ENCODE measurements at places on chromosomes 2 and 18.

- DNase-seq = no peak
Observed at GRCh38 chr18:10202845-10203321, 251.6 kb upstream of the APCDD1 start.

DNA sequence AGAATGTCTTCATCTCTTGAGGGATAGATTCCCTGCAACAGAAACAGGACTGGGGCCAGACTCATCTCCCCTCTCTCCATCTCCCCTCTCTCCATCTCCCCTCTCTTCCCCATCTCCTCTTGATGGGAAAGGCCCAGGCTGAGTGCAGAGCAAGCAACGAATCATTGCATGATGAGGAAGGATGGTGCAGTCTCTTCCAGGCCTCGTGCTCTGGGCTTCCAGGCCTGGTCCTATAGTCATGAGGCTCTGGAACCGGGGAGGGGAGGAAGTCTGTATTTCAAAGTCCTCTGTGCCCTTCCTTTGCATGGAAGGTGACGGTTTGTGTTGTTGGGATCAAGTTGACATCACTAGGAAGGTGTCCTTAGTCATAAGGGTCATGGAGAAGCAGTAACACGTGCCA lies 115.6 kb upstream of the NEDD4L start:
- no peak for DNase-seq

GRCh38 chr2:9630117-9630735 lies 571 bp downstream of the YWHAQ start:
- peak; percentile 57 for DNase-seq

DNA sequence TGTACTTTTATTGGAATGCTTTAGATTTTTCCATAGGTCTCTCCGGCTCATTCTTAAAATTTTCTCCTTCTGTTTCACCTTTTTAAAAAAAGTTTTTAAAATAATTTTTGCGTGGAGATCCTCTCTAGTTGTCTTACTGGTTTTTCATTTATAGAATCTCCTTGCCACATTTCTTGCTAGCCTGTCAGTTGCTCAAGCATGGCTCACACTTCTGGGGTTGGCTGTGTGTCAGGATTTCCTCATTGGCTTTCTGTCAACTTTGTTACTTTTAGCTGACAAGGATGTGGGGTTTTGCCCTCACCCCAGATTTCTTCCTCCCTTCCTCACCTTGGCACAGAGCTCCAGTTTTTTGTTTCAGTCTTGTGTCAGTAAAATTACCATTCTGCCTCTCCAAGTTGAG lies 124.6 kb downstream of the ZNF407 start:
- DNase-seq = no peak

DNA sequence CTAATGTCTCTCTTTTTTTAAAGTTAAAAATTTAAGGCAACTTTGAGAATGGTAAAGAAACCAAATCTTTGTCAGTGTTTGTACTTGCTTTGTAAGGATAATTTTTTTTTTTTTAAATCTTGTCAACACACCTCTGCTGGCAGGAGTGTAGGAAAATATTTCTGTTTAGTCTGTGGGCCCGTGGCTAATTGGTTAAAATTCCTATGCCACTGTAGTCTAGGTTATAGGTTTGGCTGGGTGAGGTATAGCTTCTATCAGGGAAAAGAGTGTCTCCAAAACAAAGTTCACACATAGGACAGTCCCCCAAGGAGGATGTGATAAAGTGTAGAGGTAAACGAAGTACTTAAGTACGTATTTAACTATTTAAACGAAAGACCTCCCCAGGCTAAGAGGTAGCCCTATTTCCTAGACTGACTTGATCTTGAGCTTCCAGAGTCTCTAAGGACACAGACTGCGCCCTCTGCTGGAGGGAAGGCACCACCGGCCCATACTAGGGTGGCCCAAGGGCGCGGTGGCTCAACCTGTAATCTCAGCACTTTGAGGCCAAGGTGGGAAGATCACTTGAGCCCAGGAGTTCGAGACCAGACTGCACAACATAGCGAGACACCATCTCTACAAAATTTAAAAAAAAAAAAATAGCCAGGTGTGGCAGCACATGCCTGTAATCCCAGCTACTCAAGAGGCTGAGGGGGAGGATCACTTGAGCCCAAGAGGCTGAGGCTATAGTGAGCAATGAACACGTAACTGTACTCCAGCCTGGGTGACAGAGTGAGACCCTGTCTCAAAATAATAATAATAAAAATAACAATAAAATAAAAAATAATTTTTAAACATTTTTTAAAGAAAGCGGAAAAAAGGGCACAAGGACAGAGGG lies 8.9 kb downstream of the TEX44 start:
- peak; percentile 59 for DNase-seq

DNA sequence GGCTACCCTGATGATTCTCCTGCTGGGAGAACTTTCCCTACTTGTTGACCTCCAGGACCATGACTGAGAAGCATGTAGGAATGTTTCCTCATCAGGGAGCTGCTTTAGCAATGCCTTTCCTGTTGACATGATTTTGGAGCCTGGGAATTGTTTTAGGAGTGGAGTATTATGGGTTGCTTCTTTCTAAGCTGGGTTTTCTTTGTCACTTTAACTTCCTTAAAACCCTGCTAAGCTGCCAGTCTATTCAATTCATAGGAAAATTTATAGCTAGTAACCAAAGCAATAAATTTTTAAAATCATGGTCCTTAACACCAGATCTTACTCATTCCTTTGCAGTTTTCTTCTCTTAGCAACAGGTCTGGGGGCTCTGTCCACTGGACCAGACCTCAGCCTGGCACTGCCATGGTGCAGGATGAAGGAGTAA lies 125.6 kb upstream of the TACR1 start:
- DNase-seq = no peak

DNA sequence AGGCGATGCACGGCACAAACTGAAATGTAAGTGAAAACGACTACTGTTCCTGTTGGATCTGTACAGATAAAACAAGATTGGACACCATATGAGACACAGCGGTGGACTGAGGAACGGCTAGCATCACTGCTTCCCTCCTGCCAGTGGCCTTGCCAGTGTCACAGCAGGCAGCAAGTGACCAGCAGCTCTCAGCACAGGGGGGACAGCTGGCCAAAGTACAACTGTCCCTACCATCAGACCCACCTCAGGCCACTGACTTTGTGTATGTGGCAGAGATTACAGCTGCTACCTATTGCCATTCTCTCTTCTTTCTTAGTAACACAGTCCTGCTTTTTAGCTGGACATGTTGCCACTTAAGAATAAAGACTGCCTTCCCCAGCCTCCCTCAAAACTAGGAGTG lies 80.0 kb upstream of the SLC66A3 start:
- no peak for DNase-seq

DNA sequence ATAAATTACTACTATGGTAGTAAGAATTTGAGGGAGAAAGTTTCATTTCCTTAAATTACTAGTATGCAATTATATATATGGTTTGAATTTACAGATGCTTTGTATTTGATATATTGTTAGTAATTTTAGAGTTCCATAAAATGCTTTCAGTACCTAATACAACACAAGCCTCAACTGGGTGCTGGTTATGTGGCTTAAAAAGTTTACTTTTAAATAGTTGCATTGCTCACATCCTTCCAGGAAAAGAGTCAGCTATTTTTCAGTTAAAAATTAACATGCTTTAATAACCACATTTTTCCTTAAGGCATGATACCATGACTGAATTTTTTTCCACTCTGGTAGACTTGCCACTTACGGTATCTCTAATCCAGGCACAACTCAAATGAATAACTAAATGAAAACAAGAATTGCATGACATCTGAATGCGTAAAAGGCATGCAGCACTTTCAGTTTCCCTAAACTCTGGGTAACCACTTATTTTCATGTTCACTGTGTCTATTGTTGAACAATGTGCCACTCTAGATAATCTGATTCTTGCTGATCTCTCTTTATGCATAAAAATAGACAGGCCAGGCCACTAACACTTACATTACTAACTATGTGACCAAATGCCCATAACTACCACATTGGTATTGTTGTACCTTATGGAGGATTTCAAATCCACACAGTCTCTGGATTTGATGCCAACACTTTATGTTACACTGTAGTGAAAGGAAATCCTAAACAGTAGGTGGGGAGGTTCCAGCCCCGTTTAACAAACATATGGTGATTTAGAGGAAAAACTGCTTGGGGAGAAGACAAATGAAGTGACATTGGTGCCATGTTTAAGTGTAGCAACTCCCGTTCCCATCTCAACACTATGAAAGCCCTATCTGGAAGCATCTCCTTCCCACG lies 35.5 kb upstream of the SLC35F5 start:
- DNase-seq = no peak

- no peak for DNase-seq
Observed at GRCh38 chr18:22999212-22999611, 66.1 kb downstream of the RBBP8 start.

DNA sequence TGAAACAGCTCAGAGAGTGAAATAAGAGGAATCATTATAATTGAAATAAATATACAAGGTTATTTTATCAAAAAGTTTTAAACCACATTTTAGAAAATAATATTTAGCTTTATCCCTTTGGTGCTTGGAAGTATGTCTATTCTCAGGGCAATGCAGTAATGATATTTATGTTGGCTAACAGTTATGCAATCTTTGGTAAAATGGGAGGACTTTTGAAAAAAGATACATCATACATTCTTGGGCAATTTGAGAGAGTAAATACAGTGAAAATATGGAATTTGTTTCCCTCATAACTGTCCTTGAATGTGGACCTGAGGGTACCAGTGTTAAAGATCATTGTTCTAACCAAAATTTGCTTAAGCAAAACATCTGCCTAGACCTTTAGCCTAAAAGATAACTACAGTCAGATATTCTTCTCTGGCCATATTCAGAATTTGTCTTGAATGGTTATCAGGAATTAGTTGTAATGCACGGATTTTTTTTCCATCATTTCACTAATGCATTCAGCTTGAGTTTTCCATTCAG lies 137.2 kb downstream of the LRRTM1 start:
- no peak for DNase-seq

GRCh38 chr2:14219306-14219705 lies 413.2 kb upstream of the LRATD1 start:
- DNase-seq = no peak

GRCh38 chr2:241564596-241565410 lies 6.3 kb downstream of the BOK start:
- no peak for DNase-seq
